CD4-positive, alpha-beta T cell treated with Interferon alpha-2 for 1 hour (primary cell): ENCODE measurements at places on chromosomes 11 and 22.

DNA sequence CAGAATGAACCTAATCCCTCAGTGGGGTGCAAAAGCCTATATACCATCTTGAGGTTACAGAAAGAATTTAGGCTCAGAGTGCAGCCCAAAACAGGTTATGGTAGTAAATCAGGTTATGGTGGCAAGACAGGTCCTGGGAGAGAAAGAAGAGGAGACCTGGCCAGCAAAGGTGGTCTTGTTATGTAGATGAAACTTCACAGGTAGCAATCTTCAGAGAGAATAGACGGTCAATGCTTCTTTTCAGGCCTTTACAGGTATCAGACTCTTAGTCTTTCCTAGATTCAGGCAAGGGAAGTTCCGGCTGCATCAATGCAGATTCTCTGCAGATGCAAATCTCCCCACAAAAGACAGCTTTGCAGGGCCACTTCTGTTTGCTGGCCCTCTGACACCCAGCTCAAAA is 45.8 kb upstream of the SORL1 start:
- DNase-seq, result no peak

- DNase-seq, result no peak
Observed at GRCh38 chr22:33529424-33530113, 390.7 kb downstream of the LARGE1 start.

GRCh38 chr11:133064152-133064877 is 468.0 kb downstream of the OPCML start:
- DNase-seq, result no peak

DNA sequence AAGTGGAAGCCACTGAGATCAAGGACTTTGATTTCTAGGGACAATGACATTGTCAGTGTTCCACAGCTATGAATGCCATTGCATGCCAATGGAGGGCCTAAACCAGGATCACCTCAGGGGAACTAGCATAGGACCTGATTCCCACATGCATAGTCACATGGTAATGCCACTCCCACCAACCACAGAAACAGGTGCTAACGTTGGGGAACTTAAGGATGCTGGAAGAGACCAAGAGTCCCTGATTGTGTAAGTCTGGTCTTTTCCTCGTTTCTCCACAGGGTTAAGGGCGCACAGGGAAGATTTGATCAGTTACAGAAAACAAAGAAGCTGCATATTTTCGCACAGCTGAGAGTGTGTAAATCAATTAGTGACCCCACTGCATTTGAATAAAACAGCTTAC is 59.4 kb upstream of the CD44 start:
- no peak for DNase-seq

DNA sequence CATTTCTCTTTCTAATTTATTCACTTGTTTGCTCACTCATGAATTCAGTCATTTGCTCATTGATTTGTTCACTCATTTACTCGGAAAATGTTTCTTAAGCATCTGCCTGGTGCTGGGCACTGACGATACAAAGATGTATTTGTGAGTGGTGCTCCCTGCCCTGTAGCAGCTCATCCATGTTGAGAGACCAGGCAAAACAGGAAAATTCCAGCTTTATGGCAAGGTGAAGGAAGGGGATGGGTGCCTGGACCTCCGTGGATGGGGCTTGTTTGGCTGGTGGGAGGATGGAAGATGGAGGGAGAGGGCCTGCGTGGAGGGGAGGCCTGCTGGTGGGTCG is 53.1 kb downstream of the TBC1D22A start:
- no peak for DNase-seq

DNA sequence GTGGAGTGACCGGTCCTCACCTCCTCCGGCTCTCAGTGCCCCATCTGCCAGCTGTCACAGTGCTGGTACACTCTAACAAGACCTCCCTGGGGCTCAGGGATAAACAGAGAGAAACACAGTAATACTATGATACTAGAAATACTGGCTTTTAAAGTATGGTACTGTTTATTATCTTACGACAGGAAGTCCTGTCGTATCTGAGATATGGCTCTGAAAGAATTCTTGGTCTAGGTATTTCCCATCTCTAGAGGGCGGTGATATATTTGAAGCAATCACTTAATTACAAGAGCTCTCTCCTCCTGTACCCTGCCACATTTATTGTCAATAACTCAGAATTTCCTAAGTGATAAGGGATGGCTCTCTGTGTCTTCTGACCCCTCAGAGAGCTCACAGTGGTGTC is 119.1 kb downstream of the RRM1 start:
- DNase-seq, result no peak

- DNase-seq, result no peak
Observed at GRCh38 chr11:113695207-113695606, 10.9 kb downstream of the TMPRSS5 start.

GRCh38 chr11:17314232-17314547 is 37.4 kb upstream of the NCR3LG1 start:
- DNase-seq, result no peak

DNA sequence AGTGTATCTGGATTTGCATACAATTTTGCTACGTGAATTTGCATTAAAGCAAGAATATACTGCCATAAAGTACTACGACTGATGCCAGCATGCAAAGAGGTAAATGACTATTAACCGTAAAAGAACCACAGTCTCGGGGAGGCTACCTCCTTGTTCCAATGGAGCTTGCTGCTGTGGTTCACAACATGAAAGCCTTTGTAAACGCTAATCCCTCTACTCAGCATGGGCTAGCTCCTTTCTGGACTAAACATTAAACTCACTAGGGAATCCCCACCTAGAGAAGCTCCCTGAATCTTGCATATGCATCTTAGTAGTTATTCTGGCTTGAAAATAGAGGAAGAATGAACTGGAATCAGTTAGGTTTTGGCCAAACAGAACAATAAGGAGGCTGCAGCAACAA is 60.5 kb upstream of the ARHGAP32 start:
- no peak for DNase-seq

DNA sequence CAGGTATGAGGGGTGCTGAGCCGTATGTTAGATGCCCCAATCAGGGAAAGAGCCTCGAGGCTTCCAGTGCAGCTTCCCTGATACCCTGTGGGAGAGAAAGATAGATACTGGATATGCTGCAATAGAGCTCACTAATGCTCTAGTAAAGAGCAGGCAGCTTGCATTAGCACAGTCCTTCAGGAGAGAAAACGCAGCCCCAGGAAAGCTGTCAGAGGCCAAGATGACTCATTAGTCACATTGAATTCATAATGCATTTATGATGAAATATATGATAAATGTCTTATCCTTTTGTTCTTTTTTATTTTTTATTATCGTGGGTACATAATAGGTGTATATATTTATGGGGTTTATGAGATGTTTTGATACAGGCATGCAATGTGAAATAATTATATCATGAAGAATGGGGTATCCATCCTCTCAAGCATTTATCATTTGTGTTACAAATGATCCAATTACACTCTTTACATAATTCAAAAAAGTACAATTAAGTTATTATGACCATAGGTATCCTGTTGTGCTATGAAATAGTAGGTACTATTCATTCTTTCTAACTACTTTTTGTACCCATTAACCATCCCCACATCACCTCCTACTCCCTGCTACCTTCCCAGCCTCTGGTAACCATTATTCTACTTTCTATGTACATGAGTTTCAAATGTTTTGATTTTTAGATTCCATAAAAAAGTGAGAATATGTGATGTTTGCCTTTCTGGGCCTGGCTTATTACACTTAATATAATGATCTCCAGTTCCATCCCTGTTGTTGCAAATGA is 94.5 kb upstream of the TOP3B start:
- DNase-seq, result no peak

- DNase-seq, result no peak
Observed at GRCh38 chr11:30155428-30155827, 75.4 kb upstream of the FSHB start.

- peak; percentile 61 for DNase-seq
Observed at GRCh38 chr11:114036147-114036811, 23.2 kb upstream of the ZBTB16 start.

DNA sequence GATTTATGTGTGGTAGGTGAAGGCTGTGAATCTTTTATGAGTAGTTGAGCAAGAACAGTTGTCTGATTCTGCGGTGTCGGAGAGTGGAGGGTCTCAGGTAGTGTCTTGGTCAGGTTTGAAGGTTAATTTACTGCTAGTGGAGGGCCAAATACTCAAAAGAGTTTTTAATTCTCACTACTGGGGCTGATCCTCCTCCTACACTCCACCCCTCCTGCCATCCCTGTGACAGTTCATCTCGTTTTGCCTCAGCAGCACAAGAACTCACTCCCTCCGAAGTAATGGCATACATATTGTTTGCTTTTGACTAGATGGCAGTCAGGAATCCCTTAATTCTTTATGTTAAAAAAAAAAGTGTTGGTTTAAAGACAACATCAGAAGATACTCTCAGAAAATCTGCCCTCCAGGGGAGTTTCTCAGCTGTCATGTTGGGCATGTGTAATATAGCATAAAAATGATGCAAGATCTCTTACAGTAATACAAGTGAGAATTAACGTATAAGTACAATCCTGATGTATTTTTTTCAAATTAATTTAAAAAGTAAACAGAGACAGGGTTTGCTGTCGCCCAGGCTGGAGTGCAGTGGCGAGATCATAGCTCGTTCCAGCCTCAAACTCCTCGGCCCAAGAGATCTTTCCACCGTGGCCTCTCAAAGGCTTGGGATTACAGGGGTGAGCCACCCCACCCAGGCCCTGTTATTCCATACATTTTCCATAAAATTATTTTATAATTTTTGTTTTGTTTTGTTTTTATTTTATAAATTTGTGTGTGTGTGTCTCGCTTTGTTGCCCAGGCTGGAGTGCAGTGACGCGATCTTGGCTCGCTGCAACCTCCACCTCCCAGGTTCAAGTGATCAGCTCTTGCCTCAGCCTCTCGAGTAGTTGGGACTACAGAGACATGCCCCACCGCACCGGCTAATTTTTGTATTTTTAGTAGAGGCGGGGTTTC is 1.3 kb downstream of the FAR1 start:
- no peak for DNase-seq

DNA sequence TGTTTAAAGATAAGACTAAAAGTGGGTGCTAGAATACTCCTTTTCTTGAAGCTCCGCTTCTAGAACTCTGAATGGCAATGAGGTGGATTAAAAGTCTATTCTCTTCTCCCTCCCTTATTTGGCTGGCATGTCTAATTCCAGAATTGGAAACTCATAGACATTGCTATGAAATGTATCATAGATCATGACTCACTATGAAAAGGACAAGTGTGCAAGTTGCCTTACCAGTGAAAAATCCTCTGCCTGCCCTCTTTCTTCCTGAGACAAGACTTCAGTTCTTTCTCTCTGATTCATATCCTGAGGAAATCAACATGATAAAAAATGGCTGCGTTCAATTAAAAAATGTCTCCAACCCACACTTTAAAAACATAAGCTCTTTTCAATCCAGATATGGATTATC is 73.2 kb upstream of the BLID start:
- DNase-seq, result no peak

GRCh38 chr11:112260490-112260889 is at the start of gene PLET1:
TSS of gene PLET1 (minus strand) at chr11:112260860. CDS start at chr11:112260589, 271 bp downstream.
- DNase-seq, result no peak

GRCh38 chr22:42947211-42947990 is 67.5 kb downstream of the PACSIN2 start:
- no peak for DNase-seq

GRCh38 chr11:35162745-35163144 is 23.8 kb downstream of the CD44 start:
- peak; percentile 42 for DNase-seq

DNA sequence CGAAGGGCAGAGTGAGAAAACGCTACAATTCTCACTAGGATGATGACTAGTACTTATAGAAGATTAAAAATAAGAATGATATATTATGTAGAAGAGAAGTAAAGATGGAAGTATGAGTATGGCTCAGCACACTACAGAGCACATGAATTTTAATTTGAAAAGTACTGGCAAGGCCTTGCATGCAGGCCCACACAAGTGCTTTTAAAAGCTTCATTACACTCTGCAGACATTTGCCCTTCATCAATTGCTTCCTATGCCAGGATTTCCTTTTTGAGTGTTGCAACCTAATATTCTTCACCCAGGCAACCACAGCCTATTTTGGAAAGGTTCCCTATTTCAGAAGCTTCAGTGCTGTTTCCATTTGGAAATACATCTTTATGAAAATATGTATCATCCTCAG is 81.1 kb downstream of the LARGE2 start:
- no peak for DNase-seq

DNA sequence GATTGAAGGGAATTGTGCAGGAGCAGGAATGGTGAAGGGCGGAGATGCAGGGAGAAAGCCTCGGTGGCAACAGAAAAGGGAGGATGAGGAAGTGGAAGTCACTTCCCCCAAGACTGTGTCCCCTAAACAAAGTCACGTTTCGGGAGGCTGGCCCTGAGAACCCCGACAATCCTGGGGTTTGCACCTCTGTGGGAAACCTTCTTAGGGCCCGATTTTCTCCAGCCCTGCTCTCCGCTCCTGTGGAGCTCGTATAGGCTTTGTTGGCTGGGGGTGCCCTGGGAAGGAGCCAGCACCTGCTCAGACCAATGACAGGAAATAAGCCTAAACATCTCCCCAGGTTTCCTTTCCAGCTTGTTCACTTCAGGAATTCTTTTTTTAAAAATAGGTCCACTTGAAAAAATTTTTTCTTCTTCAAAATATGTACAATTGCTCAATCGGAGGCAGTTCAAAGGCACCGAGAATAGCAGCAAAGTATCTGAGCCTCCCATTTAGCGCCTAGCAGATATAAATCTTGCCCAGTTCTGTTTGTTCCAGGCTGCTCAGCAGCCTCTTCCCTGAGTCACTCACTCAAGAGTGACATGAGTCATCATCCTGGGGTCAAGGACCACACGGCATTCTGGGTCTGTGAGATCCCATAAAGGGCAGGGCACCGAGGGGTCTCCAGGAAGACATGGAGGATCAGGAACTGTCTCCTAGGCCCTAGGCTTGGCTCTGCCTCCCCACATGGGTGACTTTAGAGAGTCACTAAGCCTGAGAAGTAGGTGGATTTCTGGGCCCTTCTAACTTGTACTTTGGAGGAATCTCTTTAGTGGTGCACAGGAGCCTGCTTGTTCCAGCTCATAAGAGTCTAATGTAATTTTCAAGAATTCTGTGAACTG is 34.0 kb downstream of the IRAG1 start:
- DNase-seq, result peak; percentile 8

DNA sequence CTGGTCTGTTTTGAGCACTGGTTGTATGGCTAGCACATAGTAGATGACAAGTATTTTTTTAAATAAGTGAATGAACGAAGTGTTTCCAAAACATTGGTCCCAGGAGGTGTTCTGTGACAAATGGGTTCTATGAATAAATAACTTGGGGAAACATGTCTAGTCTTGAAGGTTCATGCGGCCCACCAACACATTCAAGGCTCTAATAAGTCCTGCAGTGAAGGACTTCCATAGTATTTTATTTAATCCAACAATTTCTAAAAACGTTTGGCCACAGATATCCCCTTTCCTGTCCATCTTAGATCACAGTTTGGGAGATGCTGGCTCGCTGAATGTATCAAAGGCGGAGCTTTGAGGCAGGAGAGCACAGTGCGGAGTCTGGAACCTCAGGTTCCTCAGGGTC is 22.5 kb downstream of the PARVG start:
- no peak for DNase-seq

- DNase-seq, result no peak
Observed at GRCh38 chr11:72753341-72754148, 1.3 kb upstream of the ARAP1 start.
